Activated CD8-positive, alpha-beta T cell treated with anti-CD3 and anti-CD28 coated beads for 36 hours (primary cell): ENCODE measurements at places on chromosomes 7 and 10. TPM values are rescaled to one million over a fixed set of nuclear protein-coding genes. Genes with fewer than 3 reads are reported as not detected.
A peak's percentile ranks its signal among the peaks of the same experiment; 100 is the strongest.

- DNase-seq = no peak
Observed at GRCh38 chr10:11876805-11877590, 53.8 kb downstream of the PROSER2 start.

GRCh38 chr10:116737627-116738327 lies 4.6 kb downstream of the HSPA12A start:
- no peak for DNase-seq

GRCh38 chr7:124403587-124403986 lies 362.0 kb downstream of the GPR37 start:
- no peak for DNase-seq

DNA sequence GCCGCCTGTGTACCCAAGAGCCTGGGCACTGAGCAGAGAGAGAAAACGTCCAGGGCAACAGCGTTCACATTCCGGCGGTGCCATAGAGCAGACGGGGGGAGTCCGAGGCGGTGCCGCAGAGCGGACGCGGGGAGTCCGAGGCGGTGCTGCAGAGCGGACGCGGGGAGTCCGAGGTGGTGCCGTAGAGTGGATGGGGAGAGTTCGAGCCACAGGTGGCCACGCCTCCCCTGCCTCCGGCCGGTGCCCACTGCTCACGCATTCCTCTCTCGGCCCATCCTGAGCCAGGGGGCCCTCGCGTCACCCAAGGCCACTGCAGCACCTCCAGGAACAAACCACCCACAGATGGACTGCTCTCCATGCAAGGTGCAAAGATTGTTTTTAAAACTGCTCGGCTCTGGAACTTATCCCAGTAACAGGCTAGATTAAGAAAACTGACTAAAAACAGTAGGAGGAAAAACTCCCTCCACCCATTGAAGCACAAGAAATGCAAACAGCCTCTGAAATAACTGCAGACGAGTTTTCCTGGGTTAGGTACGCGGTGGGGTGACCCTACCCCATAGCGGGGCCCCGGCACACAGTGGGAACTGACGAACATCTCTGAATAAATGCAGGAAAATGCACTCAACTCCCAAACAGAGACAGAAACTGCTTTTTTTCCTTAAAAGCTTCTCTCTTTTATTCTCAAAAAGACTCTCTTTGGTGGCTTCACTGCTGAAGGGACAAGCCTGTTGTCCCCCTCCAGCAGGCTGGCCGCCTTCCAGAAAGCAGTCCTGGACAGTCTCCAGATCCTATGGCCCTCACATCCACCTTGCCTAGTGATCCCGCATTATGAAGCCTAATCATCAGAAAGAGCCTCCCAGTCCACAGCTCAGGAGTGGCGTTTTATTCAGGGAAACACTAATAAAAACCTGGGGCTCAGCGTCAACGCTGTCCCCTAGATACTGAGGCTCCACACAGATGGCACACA lies 55.9 kb downstream of the DIP2C start:
- no peak for DNase-seq

GRCh38 chr7:133003052-133003910 lies 78.6 kb downstream of the CHCHD3 start:
- DNase-seq = no peak

GRCh38 chr10:70558871-70559810 lies 43.4 kb downstream of the PRF1 start:
- peak; percentile 91 for DNase-seq

DNA sequence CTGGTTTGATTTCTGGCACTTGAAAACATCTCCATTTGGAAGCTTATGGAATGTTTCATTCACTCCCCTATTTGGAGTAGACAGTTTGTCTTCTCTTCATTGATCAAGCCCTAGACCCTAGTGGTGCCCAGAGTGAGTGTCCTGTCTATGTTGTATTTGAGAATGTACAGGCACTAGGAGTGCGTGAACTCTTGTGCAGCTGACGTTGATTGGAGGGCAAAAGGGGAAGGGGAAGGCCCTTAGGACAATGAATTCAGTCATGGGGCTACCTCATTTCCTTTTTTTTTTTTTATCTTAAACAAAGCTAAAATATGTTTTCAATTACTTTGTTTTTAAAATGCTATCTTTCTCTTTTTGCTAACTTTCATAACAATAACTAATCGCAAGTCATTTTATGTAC lies 66.5 kb downstream of the ADD3 start:
- peak; percentile 43 for DNase-seq

DNA sequence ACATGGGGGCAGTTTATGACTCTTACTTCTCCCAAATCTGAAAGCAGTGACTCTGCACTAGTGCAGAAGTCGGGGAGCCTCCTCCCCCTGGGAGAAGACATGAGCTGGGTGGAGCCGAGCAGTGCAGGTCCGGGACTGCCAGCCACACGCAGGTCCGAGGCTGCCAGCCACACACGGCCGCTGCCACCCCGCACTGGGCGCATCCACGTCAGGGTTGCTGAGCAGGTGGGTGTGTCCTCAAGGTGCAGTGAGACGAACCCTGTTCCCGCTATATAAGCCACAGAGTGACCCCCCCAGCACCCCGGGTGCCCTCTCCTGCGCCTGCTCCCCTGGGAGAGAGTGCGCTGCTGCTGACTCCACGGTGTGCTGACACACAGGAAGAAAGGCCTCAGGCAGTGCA lies 430.2 kb downstream of the PTPRN2 start:
- no peak for DNase-seq

DNA sequence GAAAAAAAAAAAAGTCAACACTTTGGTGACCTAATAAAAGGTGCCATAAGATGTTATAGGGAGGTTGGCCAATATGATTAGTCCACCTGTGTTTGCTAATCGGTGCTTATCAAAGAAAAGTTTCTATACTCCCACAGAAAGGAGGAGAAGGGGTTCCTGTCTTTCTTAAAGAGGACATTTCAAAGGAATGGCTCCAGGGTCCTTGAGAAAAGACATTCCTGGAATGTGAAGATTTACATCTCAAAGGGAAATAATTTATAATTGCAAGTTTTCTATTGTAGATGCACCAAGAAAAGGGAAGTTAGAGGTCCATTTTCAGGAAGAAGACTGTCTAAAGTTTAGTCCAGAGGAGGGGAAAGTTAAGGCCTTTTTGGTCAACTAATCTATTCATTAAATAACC lies 715.3 kb downstream of the NXPH1 start:
- DNase-seq = no peak

GRCh38 chr10:22612318-22612717 lies 102.1 kb downstream of the PIP4K2A start:
- peak; percentile 39 for DNase-seq

DNA sequence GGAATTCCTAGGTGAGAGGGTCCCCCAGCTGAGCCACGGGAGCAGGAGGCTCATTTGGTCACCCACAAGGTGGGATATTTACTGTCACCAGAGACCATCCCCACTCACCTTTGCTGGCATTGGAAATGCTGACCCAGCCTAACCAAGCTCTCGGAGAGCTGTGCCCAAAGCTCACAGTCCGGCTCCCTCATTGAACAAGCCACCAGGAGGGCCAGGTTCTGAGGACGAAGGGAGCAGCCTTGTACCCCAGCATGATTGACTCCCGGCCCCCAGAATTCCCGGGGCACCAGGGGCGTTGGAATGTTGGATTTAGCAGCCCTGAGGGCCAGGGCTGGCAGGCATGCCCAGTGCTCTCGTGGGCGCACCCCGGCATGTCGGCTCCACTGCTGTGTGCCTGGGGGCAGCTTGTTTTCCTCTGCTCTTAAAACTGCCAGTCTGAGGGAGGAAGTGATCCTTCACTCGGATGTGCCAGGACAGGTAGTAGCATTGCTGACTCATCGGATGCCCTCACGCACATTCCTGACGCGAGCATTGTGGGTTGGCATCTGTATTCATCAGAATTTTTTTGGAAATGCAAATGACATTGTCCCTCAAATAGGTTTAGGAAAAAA lies 23.3 kb downstream of the CLIP2 start:
- peak; percentile 26 for DNase-seq

DNA sequence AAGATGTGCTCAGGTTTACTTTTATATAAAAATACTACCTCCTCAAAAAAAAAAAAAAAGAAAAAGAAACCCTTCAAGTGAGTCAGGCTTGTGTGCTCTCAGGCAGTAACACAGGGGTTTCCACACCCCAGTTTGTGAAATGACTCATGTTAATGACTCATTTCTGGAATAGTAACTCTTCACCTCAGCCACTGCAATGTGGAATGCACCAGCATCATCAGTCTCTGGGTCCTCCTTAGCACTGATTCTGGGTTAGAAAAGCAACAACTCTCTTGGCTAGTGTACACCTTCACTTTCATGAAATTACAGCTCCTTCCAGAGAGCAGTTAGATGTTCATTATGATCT lies 110.6 kb downstream of the EMX2 start:
- DNase-seq = peak; percentile 54

GRCh38 chr10:123945325-123945920 lies 53.8 kb upstream of the CPXM2 start:
- DNase-seq = no peak

GRCh38 chr7:47233996-47234395 lies 347.9 kb downstream of the TNS3 start:
- no peak for DNase-seq

- DNase-seq = no peak
Observed at GRCh38 chr10:90674928-90675327, 182.9 kb downstream of the HTR7 start.

GRCh38 chr10:84194424-84195043 lies at the start of gene CDHR1:
Gene CDHR1, plus strand, starts transcription at chr10:84194537. Its CDS starts 224 bp downstream, at chr10:84194761.
- DNase-seq = peak; percentile 72

DNA sequence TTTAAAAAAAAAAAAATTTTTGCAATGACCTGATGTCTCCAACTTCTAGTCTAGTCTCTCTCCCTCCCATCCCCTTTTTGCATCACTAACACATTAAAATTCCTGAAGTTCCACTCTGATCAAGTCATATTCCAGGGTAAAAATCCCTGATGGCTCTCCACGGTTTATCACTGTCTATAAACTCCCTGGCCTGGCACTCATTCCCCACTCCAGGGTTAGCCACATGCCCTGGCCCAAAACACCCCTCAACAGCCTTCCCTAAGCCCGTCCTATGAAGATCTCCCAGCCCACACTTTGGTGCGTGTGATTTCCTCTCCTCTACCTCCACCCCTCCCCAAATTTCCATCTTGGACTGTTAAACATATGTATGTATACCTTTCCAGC lies 125.4 kb downstream of the JAZF1 start:
- DNase-seq = no peak

GRCh38 chr7:18515067-18515466 lies 19.5 kb downstream of the HDAC9 start:
- DNase-seq = no peak

- DNase-seq = no peak
Observed at GRCh38 chr10:118569241-118569881, 26.1 kb downstream of the PRLHR start.

- DNase-seq = no peak
Observed at GRCh38 chr7:45484094-45484493, 90.1 kb upstream of the ADCY1 start.

DNA sequence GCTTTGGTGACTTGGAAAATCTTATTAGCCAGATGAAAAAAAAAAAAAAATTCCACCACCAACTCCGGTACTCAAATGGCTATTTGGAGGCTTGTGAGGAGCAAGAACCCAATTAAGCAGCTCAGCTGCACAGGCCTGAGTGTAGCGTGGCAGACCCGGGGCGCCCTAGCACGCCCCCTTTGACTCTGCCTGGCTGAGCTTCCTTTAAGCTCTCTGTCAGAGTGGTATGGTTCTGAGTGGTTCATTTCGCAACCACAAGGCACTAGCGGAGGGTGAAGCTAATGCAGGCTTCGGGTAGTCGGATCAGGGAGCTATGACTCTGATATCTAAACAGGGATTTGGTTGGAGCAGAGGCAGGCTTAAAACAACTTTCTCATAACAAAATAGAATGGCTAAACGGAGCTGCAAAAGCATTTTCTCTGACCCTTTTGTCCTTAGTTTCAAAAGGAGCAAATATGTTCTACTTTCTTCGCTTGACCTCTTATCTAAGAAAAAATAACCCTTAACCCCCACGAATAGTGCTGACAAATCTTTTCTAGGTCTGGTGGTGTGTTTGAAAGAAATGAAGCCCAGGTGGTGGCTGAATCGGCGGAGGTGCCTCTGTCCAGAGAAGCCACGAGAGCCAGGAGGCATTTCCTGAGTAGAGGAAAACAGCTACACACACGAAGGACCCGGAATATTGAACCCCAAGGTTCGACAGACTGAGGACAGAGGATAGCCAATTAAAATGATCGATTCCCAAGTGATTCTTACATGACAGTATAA lies 285.4 kb upstream of the GLI3 start:
- no peak for DNase-seq

GRCh38 chr10:105656856-105657255 lies 1015.8 kb downstream of the SORCS3 start:
- no peak for DNase-seq

GRCh38 chr7:11726794-11727155 lies 105.2 kb downstream of the THSD7A start:
- DNase-seq = no peak

CFAP46 gene
- total RNA-seq = not detected

FAM180A gene
- not detected for total RNA-seq

CHCHD3 gene
- total RNA-seq = 61.4 TPM

HOXA6 gene
- total RNA-seq = not detected

ELN gene
- total RNA-seq = not detected

LRRC18 gene
- not detected for total RNA-seq

VSTM2A gene
- not detected for total RNA-seq

ENO4 gene
- total RNA-seq = not detected

SH2D4B gene
- total RNA-seq = 0.11 TPM

GFRA1 gene
- not detected for total RNA-seq

CADPS2 gene
- total RNA-seq = not detected

MRC1 gene
- not detected for total RNA-seq

IFIT1 gene
- 6.1 TPM for total RNA-seq

CALML3 gene
- total RNA-seq = not detected
